NCI-H69 (cell line): ENCODE measurements at places on chromosomes 7 and 10.
A peak's percentile ranks its signal among the peaks of the same experiment; 100 is the strongest.

- DNase-seq, result no peak
These were observed 18.6 kb downstream of the KCP start for GRCh38 chr7:128891942-128892269.

DNA sequence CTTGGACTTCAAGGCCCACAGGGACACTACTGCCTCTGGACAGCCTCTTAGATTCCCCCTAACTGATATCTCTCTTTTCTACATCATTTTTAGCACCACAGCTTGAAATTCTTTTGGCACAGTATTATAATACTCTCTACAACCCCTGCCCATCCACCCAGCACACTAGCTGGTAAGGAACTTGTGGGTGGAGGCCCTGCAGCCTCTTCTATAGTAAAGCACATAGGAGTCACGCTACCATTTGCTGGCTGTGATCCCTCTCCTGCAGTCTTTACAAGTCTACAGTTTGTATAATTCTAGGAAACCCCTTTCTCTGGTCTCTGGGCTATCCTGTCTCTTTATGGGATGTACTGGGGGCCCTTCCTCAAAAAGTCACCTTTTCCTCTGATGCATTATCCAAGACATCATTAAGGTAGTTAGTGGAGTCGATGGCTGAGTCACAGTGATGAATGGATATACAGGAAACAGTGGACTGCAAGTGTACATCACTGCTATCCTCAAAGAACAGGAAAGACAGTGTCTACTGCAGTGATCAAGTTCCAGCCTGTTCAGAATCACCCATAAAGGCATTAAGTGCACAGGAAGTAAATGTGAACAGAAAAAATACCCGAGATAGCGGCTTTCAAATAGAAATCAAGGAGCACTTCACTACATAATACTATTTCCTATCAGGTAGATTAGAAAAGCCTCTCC lies 54.4 kb downstream of the STK17A start:
- DNase-seq, result no peak

- peak; percentile 82 for DNase-seq
These were observed at the start of gene PDGFA for GRCh38 chr7:519484-520390. PDGFA (minus strand) TSS chr7:519846; CDS start chr7:519001, 845 bp downstream.

DNA sequence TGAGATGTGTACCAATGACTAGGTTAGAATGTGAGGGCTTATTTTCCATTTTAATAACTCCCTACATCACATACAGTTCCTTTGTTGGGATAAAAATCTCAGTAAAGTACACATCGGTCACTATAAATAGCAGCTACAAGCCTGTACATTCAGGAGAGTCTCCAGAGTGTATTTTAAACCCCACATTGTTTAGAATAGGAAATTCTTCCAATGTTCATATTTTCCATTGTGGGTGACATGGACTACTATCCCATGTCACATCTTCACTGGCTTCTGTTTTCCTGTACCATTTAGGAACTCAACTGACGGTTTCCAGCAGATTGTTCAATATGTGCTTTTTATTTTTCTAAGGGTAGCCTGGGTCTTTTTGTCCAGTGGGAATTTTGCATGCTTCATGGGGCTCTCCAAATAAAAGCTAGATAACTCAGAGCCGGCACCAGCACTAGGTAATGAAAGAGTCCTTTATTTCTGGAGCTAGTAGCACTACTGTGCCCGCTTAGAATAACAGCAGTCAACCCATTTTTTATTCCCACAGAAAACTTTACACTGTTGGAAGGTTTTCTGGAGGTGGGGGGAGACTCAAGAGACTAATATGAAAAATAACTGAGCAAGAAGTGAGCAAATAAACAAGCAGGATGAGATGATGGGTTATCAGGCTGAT lies 100.5 kb downstream of the CALD1 start:
- DNase-seq, result no peak

- DNase-seq, result no peak
These were observed 487.0 kb downstream of the SORCS3 start for GRCh38 chr10:105128111-105128510.

- no peak for DNase-seq
These were observed 12.4 kb downstream of the CYP2C8 start for GRCh38 chr10:95056744-95057363.

- no peak for DNase-seq
These were observed 54.2 kb downstream of the DIP2C start for GRCh38 chr10:635088-635861.

GRCh38 chr10:62121187-62121530 lies 147.5 kb downstream of the RTKN2 start:
- no peak for DNase-seq

- DNase-seq, result no peak
These were observed 703.5 kb downstream of the GATA3 start for GRCh38 chr10:8758029-8758428.

DNA sequence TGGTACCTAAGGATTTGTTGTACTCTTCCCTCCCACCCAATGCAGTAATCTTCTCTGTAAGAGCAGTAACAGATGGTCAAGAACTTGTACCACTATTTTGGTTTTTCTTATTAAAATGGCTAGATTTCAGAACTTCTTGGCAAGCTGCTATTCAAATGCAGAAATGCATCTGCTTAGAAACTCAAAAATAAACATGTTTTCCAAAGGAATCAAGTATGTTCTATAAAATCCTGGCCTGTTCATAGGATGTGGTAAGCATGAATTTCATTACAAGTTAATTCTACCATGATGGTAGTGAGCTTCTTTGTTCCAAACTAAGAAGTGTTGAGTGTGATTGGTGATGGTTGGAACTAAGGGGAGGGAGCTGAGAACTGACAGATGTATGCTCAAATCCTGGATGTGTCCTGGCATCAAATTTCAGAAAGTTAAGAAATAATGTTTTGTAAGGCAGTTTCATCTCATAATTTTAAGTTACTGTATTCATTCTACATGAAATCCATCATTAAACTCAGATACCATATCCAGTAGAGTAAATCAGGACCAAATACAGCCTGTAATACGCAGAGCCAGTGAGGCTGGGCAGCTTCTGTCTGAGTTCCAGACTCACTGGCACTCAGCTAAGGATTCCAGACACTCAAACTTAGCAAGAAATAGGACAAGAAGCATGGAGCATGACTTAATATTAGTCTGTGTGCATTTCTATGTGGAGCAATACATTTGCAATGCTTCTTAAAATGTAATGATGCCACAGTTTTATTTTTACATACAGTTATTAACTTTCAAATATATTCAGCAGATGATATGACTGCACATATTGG lies 119.6 kb downstream of the TES start:
- DNase-seq, result no peak

DNA sequence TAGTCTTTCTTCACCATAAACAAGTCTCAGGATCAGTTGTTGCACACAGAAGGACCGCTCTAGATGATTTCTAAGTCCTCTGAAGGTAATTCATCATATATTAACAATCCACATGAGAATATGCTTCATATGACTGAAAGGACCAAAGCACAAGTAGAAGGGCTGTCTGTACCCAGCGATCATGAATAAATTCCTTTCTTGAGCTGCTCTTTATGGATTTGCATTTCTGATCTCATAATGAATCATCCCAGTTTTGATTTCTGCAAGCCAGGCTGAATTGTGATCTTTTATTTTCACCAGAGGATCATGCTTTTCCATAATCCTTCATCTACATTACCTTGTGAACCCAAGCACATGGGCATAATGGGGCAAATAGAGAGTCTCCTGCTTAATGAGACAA lies 675.6 kb downstream of the MAGI2 start:
- DNase-seq, result no peak

DNA sequence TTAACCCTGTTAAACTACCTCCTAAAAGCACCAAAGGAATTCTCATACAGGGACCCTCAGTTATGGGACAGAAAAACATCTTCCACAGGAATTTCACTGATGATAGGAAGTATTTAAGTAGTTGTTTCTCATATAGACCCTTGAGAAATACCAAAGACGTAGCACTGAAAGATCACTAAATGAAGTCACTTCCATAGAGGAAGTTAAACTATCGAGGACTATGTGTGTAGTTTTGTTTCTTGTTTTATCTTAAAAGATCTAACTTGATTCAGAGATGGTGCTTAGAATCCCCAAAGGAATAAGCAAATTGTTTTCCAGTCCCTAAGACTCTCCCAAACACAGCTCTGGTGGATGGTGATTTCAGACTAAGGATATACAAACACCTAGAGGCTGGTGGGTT lies 94.8 kb upstream of the AFAP1L2 start:
- no peak for DNase-seq

DNA sequence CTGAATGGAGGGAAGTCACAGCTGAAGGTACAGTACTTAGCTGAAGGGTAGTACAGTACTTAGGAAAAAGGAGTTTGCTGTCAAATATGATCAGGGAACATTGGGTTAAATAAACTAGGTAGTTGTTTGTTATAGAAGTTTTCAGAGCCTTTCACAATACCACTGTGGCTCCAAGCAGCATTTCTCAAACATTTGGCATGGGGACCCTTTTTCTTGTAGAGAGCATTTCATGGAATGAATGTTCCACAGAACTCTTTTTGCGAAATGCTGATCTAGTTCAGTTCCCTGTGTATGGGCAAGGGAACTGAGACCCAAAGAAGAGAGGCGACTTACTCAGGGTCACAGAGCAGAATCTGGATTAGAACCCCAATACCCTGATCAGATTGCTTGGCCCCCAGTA lies 31.5 kb upstream of the DDX50 start:
- no peak for DNase-seq

GRCh38 chr10:32057036-32057372 lies 779 bp upstream of the KIF5B start:
- DNase-seq, result no peak

- peak; percentile 13 for DNase-seq
These were observed 15.8 kb upstream of the EEPD1 start for GRCh38 chr7:36137258-36137657.

DNA sequence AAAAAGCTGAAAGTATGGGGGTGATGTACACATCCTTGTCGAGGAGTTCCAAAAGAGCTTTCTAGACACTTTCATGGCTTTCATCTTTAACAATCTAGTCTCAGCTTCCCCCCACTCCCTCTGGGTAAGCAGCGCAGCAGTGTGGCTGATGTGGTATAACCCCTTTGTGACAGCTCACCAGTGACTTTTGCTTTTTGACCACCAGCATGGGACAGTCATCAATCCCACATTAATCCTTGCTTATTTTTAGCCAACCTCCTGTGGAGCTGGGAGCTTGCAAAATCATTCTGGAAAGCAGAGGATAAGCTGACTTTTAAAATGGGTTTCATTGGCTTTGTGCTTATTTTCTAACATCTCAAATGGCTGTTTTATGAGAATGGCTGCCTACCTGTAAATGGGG lies 272.7 kb downstream of the HDAC9 start:
- DNase-seq, result no peak

DNA sequence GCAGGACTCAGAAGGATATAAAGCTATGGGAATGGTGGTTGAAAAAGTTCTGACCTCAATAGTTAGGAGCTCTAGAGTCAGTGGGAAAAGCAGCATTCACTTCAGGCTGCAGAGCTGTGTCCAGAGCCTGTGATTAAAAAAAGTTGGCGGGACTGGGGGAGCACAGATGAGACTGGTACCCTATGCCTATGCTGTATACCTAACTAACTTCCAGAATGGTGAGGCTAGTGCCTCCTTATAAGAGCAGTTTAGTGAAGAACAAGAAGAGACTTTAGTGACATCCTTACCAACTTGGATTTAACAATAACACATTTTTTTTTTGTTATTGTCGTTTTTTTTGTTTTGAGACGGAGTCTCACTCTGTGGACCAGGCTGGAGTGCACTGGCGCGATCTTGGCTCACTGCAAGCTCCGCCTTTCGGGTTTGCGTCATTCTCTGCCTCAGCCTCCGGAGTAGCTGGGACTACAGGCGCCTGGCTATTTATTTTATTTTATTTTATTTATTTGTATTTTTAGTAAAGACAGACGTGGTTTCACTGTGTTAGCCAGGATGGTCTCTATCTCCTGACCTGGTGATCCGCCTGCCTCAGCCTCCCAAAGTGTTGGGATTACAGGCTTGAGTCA lies 6.6 kb upstream of the ZNF282 start:
- no peak for DNase-seq

DNA sequence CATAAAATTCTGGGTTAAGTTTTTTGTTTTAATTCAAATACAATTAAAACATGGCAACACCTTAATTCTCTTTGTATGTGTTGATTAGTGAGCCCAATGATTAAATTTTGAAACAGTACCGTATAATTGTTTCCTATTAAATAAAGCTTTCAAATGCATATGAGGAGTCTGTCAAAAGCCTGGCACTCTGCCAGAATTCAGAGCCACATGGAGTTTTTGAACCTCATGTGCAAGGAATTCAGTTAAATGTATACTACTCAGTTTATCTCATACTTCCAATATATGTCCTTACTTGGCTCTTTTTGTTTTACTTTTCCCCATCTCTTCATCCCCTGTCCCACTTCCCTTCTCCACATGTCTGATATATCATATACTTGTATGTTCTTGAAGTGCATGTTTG lies 165.6 kb upstream of the FAM3C start:
- peak; percentile 79 for DNase-seq

DNA sequence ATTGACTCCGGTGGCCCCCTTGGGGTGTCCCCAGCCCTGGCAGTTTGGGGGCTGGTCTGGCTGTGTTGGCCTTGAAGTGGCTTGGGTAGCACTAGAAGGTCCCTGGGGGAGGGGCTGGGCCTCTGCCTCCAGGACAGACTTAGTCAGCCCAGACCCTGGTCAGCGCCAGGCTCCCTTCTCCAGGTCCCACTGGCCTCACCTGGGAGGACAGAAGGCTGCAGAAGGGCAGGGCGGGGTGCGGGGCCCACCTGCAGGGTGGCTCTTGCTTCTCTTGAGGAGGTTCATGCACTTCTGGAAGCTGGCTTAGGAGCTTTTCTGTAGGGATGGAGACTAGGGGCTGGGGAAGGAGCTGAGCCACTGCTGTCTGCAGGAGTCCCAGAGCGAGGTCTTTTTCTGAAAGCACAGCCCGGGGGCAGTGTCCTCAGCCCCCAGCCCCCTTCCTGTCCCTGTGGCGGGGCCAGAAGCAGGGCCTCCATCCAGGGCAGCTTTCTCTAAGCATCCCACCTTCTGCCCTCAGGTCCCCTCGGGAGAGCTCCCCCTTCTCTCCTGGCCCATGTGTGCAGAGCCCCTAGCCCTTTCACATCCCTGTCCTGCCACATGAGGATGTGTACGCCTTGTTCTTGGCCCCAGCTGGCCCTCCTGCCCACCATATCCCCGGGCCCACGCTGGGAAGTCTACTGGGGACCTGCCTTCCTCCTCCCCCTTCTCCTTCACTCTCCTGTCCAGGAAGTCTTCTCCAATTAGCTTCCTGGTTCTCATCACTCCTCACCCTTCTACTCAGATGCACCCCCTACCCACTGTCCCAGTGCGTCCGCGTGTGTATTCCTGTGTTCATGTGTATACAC lies 11.0 kb downstream of the TBATA start:
- no peak for DNase-seq

DNA sequence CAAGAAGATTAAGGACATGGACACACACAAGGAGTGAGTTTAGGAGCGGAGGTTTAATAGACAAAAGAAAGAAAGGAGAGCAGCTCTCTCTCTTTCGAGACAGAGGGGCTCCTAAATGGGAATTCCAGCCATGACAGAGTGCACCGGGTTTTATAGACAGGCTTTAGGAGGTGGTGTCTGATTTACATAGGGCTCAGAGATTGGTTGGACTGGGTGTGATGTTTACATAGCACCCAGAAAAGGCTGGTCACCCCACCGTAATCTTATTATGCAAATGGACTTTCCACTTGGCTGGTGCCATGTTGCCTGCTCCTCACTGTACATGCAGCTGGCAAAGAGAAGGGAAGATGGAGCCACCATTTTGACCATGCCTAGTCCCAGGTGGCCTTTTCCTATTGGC lies 28.4 kb upstream of the MRC1 start:
- no peak for DNase-seq
